ENCODE measurements at places on chromosomes 3 and 15.

DNA sequence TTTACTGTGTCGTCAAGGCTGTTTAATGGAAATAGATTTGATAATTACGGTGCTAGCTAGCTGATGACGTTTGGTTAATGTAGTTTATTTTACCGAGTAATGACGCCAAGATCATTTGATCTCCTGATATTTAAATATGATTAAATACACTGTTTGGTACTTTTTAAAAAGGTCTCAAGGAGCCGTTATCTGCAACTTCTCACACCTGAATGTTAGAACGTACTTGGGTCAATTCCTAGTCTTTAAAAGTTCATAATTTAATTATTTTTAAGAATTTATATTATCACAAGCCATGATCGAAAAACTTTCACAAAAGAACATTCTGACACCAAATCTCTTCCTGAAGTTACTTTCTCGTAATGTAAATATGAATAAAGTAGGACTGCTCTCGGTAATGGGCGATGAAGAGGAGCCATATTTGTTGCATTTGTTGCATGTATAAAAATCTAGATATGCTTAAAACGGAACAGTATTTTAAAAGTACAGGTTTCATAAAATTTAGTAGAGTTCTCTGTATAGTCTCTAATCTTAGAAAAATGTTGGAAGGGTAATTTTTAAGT lies 16.2 kb upstream of the CHD2 start:
- DNase-seq = no peak

DNA sequence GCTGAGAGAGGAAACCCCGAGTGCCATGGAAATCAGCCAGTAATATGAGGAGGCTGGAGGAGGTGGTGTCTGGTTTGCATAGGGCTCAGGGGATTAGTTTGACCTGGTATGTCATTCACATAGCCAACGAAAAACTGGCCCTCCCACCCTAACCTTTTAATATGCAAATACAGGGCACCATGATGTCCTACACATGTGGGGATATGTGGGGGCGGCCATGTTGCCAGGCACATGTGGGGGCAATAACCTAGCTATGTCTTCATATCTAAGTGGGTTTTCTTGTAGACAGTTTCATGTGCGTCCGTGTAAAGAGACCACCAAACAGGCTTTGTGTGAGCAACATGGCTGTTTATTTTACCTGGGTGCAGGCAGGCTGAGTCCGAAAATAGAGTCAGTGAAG lies 110.1 kb downstream of the MOBP start:
- no peak for DNase-seq

GRCh38 chr3:196192524-196193051 lies 18.6 kb downstream of the ZDHHC19 start:
- DNase-seq = no peak

DNA sequence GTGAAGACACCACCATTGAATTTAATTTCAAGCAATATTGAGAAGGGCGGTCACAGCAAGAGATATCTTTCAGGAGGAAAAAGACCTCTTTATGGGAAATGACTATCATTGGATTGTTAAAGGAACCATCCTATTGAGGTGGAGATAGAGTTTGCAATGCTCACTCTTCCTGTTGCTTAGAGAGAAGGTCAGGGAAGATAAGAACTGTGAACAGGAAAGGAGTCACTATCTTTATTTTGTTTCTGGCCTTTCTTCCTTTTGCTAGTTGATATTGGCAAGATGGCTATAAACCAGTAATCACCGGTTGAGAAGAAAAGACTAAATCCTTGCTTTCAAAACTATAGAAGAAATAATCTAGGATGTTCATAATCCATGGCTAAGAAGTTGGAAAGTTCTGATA lies 112.1 kb upstream of the TMEM108 start:
- no peak for DNase-seq

DNA sequence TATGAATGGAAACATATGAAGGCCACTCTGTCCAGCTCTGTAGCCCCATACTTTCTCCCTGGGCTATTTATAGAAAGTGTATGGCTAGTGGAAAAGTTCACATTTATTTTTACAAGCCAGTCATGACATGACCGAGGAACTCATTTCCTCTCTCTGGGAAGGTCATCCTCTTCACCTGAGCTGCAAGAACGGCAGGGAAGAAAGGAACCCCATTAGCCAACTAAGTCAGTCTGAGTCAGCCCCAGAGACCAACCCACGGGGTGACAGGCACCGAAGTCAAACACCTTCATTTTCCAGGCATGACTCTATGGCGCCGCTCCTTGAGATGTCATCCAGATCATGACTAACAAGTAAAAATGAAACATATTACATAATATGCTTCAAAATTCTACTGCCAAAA lies 4.8 kb downstream of the PAQR9 start:
- no peak for DNase-seq

- no peak for DNase-seq
Measured at GRCh38 chr3:100457811-100458210, 34.6 kb upstream of the TMEM45A start.

DNA sequence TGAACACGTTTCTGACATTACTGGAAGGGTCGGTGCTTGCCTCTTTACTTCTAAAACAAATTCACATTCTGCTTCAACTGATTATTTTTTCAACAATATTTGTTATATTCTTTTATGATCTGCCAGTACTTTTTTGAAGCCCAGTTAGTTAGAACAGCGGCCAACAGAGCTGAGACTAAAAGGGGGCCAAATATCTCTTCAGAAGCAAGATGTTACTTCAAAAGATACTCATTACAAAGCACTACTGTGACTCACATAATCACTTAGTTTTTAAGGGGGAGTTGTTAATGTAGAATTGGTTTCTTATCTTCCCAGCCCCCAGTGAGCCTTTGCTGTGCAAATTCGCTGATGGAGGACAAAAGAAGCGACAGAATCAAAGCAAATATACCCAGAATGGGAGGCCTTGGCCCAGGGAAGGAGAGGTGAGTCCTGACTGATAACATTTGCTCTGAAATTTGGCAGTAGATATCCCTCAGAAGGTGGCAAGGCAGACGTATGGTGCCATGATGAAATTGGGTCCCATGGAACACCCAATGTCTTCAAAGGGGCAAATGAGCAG lies 587.8 kb downstream of the RBMS3 start:
- no peak for DNase-seq

DNA sequence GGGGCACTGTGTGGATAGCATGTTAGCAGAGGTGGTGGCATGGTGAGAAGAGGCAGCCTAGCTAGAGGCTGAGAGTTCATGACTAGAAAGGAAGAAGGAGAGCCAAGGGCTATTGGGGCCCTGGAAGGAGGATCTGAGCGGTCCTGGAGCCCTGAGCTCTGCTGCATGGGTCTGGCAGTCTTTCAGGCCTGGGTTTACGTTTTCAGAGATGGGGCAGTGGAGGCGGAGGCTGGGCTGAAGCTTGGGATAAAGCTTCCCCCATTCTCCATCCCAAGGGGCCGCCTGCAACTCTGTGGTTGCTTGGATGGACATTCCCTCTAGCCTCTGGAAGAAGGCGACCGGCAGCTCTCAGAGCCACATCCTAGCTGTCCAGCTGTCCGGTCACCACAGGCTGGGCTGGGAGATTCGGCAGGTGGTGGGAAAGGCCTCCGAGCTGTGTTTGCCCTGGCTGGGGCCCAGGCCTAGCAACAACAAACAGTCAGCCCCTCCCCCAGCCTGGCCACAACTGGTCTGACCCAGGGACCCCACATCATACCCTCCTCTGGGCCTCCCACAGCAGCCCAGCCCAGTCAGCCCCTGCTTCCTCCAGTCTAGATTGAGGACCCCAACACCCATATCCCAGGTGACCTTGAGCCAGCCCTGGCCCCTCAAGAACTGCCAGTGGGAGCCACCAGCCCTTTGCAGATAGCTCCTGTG lies 1.8 kb upstream of the SLC38A3 start:
- no peak for DNase-seq

- no peak for DNase-seq
Measured at GRCh38 chr15:96326328-96327154, 4.0 kb upstream of the NR2F2 start.

DNA sequence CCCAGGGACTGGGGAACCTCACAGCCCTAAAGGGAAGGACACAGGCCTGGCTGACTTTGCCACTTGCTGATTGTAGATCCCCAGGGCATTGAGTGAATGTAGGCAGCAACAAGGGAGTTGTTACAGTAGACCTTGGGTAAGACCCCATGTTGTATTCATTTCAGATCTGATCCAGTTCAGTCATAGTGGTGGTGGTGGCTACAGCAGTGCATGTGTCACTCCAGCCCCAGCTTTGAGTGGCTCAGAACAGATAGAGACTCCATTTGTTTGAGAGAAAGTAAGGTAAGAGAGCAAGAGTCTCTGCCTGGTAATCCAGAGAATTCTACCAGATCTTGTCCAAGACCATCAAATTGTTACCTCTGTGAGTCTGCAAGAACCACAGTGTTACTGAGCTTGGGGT lies 278.7 kb upstream of the SATB1 start:
- DNase-seq = no peak

GRCh38 chr3:139710212-139710611 lies 32.4 kb upstream of the NMNAT3 start:
- no peak for DNase-seq

DNA sequence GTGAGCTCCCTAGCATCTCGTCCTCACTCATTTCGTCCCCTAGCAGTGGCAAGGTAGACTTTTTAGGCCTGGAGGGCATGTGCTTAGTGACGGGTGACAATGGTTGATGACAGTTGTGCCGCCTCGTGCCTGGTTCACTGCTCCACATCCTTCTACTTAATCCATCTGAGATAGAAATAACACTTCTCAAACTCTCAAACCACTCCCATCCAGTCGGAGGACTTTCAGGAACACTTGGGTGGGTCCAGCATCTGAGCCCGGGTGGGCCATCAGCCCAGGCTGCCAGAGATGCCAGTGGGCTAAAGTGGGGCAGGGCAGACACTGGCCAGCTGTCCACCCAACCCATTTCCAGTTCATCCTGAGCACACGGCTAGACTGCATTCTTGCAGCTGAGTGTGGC lies 79.7 kb upstream of the SMAD3 start:
- no peak for DNase-seq

DNA sequence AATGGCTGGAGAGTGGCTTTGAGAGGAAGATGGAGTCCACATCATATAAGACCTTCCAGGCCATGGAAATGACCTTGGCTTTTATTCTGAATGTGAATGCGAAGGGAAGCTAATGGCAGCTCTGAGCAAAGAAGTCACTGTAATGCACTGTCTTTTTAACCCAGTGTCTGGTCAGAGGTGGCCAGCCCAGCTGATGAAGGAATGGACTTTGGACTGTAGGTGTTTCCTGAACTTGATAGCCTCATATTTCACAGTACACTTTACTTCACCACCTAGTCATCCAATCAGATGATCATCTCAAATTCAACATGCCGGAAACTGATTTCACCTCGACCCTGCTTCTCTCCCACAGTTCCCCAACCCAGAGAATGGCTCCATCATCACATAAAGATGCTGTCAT lies 33.4 kb downstream of the DCLK3 start:
- no peak for DNase-seq

DNA sequence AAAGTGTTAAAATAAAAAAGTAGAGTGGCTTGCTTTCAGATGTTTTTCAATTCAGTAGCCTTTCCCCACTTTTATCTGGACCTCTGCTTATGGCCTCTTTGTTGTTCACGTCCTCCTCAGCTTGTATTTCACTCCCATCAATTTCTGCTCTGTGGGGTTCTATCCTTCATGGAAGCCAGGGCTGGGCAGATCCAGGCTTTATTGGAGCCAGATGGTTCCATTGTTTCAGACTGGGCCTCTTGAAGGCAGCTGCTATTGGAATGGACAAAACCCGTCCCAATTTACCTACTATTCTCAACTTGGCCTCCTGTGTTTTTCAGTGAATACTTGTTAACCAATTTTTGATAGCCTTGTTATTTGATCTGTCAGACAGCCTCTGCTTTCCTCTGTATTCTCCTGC lies 10.9 kb upstream of the AADACL2 start:
- no peak for DNase-seq

DNA sequence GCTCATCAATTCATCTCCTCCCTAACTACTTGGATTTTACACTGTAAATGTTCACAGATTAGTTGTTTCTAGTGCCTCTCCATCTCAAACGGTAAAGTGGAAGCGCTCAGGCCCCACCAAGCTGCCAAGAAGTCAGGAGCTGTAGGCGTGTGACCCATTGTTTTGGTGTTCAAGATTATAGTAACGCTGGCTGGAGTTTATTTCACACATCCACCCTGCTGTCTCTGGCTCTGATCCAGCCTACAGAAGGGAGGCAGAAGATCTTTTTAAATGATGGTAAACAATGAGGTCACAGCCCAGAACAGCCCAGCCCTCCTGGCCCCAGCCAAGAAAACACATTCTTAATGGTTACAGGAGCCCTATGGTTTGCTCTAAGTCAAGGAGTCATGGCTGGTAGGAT lies 25.7 kb upstream of the GALNT15 start:
- peak; percentile 51 for DNase-seq

GRCh38 chr3:29100292-29100691 lies 180.6 kb upstream of the RBMS3 start:
- no peak for DNase-seq

DNA sequence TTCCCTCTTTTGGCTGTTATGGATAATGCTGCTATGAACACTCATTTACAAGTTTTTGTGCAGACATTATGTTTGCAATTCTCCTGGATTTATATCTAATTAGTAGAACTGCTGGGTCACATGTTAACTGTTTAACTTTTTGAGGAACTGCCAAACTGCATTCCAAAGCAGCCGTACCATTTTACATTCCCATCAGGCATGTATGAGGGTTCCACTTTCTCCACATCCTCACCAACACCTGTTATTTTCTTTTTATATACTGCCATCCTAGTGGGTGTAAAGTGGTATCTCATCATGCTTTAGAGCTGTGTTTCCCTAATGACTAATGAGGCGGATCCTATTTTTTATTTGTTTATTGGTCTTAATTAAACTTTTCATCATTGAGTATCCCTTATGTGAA lies 9.2 kb downstream of the KPNA4 start:
- no peak for DNase-seq

DNA sequence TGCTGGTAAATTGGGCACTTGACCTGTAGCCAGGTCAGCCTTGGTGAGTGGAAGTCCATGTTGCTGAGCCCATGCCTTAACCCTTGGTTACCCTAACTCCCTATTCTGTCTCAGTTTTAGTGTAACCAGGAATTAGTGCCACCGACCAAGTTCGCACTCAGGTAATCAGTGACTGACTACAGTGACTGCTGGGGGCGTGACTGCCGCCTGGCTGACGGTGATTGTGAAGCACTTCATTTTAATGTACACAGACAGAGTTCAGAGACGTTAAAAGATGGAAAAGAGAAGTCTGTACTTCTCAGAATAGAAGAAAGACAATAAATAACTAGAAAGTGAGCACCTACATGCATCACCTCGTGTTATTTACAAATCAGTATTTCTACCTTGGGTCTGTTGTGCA lies 17.3 kb downstream of the CFAP161 start:
- no peak for DNase-seq

DNA sequence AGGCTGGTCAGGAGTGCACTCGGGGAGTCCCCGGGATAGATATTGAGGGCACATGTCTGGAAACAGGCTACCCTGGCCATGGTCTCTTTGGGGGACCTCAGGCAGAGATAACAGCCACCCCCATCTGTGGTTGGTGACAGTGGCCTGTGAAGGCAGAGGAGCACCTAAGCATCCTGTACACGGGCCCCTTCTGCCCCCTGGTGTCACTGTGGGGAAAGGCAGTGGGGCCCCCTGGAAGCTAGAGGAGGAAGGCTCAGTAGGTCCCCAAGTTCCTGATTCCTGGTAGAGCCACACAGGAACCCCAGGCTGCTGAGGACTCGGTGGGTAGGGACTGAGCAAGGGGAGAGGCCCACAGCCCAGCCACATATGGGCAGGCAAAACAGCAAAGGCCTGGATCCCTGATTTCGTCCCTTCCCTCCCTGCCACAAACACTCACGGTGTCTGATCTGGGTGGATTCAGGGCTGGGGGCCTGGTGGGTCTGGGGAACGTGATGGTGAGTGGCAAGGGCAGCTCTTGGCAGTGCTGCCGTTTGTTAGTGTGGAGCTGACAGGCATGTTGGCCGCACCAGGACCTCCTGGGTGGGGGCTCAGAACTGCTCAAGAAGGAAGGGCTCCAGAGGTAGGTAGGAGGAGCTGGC lies 14.1 kb upstream of the CXCR6 start:
- DNase-seq = no peak

Measured in AG04449 (cell line).